Activated CD4-positive, CD25-positive, alpha-beta regulatory T cell treated with anti-CD3 and anti-CD28 coated beads, Interleukin-2, amount 50 U/mL, for 24 hours (primary cell): ENCODE measurements at places on chromosomes 5 and 9.

DNA sequence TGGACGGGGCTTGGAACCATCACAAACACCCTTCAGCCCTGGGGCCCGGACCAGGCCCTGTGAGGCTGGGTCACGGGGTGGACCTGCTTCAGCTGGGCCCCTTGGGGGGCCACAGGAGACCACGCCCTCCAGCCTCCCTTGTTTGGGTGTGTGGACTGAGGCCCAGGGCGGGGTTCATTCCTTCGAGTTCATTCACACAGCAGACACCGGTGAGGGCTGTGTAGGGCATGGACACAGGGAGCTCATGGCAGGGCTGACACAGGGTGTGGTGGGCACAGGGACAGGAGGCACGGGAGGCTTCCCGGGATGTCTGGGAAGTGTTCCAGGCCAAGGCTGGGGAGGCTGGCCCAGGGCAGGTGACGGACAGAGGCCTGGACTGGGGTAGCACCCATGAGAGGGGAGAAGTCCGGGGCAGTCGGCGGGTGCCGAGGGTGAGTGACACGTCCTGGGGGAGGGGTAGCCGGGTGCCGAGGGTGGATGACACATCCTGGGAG, 8.9 kb downstream of the DNLZ start:
- no peak for ATAC-seq

DNA sequence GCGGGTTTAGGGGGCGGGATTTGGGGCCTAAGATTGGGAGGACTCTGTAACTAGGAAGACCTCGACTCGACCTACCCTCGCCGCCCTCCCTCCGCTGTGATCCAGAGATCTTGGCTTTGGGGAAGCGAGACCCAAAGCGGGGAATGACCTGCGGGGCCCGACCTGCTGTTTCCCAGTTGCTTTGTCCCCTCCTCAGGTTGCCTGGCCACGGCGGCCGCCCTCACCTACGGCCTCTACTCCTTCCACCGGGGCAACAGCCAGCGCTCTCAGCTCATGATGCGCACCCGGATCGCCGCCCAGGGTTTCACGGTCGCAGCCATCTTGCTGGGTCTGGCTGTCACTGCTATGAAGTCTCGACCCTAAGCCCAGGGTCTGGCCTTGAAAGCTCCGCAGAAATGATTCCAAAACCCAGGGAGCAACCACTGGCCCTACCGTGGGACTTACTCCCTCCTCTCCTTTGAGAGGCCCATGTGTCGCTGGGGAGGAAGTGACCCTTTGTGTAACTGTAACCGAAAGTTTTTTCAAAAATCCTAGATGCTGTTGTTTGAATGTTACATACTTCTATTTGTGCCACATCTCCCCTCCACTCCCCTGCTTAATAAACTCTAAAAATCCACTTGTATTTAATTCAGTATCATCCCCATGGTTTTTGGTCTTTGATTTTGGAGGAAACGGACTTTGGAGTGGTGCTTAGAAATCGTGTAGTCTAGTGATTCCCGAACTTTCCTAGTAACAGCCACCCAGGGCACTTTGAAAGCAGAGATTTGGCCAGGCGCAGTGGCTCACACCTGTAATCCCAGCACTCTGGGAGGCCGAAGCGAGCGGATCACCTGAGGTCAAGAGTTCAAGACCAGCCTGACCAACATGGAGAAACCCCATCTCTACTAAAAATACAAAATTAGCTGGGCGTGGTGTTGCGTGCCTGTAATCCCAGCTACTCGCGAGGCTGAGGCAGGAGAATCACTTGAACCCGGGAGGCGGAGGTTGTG, 878 bp downstream of the HIGD2A start:
- peak; percentile 32 for ATAC-seq

DNA sequence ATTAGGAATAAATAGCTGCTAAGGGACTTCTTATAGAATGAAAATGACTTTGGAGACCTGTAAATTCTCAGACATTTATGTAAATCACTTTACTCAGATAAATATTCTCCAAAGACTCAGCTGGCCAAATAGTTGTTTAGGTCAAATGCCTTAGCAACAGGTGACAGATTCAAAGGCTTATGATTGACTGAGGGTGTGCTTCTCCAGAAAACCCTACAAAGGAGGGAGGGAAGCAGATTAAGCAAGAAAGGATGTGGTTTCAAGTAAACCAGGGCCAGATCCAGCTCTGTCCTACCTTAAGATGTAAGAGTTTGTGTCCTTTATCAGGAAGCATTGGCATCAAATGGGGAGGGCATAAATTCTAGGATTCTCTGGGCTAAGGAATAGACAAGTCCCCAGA, 433.0 kb downstream of the TLE1 start:
- no peak for ATAC-seq

DNA sequence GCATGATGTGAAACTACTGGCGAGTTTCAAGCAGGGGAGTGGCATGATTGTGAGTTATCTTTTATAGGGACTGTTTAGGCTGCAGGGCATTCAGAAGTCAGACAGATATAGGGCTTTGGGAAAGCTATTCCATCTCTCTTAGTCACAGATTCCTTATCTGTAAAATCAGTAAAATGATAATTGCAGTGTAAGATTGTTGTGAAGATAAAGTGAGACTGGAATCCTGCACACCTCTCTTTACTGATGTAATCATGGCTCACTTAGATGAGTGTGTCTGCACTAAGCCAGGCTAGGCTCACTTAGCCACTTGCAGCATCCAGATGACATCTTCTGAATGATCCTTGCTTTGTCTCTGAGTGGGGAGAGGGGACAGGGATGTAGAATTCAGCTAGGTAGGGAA, 81.8 kb upstream of the MAMDC2 start:
- no peak for ATAC-seq

DNA sequence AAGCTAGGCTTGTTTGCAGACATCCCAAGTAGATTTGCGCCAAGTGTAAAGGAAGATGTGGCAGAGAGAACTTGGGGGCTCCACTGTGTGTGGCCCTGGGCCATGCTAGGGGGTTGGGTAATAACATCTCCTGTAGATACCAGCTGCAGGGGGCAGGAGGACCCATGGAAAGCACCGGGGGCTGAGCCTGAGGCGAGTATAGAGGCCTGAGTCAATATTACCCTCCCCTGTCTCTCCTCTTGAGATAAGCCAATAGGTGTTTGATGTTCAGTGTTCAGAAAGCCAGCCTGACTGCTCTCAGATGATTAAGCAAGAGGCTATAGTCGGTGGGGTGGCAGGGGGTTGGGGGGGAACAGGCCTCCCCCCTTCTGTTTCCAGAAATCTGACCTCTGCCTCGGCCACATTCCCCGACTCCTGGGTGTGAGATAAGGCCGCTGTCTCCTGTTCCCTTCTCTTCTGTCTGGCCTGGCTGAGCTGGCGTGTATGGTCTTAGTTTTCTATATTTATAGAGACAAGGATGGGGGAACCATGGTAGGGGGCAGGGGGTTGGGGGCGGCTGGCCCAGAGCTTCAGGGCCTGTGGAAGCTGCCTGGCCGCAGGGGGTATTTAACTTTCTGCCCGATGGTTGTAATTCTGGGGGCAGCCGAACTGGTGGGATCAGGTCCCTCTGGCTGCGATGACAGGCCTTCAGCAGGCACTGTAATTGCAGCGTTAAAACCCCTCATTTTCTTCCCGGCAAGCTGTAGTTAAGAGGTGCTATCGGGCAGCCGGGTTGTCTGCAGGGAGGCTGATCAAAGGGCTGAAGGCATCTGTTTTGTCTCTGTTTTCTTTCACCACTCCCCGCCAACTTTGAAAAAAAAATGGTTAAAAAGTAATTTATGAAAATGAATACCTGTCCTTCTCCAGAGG, 292.0 kb downstream of the NSG2 start:
- no peak for ATAC-seq

DNA sequence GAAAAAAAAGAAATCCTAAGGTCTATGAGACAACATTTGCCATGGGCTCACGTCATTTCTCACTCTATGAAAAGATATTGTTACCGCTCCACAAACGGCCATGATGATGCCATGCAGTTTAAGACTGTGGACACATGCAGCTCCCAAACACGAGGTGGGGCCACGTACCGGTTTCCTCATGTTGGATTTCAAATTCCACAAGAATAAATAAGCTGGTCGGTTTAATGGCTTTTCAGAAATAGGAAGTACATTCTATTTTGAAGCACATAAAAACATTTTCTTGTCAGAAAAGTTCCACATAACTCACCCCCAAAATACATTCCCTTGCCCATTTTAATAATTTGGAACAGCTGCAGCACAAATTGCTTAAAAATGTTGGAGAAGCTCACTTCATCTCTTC, 130.6 kb downstream of the MYO10 start:
- ATAC-seq: no peak

DNA sequence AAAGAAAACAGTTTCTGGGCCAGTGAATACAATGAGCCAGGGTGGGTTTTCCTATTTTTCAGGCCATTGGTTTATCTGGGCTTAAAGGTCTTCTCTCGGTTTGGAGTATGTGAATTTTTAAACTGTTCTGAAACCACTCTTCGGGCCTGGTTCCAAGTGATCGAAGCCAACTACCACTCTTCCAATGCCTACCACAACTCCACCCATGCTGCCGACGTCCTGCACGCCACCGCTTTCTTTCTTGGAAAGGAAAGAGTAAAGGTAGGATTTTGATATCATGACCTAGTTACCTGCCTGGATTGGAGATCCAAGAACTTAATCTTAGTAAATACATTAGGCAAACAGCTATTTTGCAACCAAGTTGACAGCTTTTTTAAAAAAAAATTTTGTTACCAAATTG, 79.1 kb downstream of the WDR41 start:
- ATAC-seq: no peak

DNA sequence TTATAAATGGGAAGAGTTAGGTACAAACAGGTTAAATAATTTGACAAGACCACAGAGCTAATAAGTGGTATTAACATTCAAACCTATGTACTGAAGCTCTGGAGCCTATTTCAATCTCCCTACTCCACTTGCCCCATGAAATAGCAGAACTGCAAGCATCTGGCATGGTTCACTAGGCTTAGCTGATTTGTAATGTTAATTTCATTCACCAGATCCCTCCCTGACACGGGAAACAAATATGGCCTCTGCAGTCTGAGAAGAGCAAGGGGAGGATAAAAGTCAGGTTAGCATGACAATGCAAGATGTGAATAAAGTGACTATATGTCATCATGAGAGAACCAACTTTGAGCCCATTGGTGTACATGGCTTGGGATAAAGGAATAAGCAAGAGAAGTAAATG, 428.8 kb downstream of the BRINP1 start:
- ATAC-seq: no peak

GRCh38 chr5:128432913-128433440, 105.1 kb downstream of the FBN2 start:
- no peak for ATAC-seq

GRCh38 chr9:126838895-126839294, 21.5 kb upstream of the ZBTB34 start:
- ATAC-seq: no peak

GRCh38 chr5:2220741-2221140, 338.0 kb upstream of the IRX4 start:
- ATAC-seq: no peak

- no peak for ATAC-seq
These were observed 125.1 kb upstream of the COL5A1 start for GRCh38 chr9:134516464-134516863.

DNA sequence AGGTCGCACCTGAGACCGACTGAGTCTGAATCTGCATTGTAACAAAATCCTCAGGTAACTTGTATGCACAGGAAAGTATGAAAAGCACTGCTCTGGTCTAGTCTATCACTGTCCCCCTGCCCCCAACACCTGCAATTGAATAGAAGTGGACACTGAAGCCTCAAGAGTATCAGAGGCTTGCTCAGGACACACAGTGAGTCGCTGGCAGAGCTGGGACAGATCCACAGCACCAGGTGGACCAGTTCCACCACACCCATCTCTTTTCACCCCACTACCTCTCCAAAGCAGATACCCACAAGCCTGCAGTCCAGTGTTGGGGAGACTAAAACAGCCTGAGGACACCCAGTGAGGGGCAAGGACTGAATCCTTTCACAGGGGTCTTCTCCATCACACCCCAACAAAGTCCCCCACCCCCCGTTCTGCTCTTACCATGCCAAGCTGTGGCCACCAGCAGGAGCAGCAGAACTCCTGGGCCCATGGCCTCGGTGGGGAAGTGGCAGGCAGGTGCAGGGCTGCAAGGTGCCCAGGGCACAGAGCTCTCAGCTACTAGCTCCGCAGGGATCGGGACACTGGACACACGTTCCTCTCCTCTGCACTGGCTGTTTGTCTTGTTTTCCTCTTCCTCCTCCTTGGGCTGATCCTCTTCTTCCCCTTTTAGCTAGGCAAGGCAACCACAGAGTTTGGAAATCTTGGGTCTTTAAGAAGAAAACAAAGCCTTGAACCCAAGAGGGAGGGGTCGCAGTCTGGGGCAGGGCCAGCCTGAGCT, at the start of gene CSF1R:
TSS of gene CSF1R (minus strand) at position 605 of the 766 bp plus-strand sequence. CDS start at position 478, 127 bp downstream.
- ATAC-seq: no peak

GRCh38 chr9:129236441-129237145, 58.5 kb upstream of the IER5L start:
- ATAC-seq: peak; percentile 30

DNA sequence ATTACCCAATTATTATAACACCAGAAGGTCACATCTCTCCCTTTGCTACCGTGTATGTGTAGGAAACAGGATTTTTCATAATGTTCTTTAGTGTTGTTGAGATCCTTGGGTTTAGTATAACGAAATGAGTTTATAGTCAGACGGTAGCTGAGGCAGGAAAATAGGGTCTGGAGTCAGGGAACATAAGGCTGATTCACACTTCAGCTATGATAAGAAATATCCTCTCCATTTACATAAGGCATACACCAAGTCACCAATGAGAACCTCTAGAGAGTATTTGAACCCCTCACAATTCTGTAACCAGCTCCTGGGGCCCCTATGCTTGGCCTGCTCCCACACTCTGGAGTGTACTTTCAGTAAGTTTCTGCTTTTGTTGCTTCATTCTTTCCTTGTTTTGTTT, 58.9 kb upstream of the ANKH start:
- ATAC-seq: no peak

GRCh38 chr5:139841549-139841948, 45.9 kb downstream of the PSD2 start:
- ATAC-seq: no peak

DNA sequence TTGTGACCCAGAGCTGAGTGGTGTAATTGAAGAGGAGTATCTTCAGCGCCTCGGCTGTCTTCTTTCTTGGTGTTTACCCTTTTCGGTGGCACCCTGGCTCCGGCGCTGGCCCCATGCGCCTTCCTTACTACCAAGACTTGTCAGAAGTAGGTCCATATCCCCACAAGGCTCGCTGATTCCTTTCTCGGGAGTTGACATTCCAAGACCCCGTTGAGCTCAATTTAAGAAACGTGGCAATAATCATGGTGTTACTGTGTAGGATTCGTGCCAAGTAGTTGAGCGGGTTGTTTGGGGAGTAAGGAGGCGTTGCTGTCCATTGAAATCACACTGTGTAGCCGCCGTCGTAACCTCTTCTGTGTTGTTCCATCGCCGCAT, 795 bp downstream of the NDUFAF2 start:
- ATAC-seq: no peak

DNA sequence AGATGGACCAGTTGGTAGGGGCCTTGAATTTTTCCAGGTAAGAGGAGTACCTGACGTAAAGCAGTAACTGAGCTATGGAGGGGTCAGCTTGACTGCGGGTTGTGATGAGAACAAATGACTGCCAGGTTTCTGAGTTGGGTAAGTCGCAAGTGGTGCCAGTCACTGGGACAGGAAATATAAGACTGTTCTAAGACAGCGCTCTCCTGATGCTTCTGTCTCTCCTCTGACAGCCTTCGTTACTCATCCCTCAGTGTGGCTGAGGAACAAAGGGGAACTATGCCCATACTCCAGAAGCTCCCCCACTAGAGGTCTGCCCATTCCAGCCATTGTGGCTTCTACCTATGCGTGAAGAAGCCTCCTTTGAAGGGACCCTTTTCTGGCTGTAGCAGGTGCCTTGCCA, 13.3 kb downstream of the CAVIN4 start:
- ATAC-seq: no peak
